T follicular helper cell (primary cell): ENCODE measurements at places on chromosomes 13 and 19.

DNA sequence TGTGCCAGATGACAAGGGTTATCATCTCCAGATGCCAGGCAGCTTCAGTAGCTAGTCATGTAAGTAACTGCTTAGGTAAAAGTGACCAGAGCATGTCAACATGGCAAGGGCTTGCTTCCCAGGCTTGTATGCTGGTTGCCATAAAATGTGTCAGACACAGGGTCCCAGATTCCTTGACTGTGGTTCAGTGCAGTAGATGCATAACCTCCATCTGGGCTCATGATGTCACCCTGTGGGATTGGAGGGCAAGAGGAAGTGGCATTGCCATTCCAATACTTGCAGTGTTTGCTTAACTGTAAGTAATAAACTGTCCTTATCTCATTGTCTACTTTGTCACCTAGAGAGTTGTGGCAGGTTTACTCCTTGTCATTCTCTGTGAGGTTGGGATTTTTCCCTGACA is 226.8 kb downstream of the PCDH17 start:
- DNase-seq: no peak

DNA sequence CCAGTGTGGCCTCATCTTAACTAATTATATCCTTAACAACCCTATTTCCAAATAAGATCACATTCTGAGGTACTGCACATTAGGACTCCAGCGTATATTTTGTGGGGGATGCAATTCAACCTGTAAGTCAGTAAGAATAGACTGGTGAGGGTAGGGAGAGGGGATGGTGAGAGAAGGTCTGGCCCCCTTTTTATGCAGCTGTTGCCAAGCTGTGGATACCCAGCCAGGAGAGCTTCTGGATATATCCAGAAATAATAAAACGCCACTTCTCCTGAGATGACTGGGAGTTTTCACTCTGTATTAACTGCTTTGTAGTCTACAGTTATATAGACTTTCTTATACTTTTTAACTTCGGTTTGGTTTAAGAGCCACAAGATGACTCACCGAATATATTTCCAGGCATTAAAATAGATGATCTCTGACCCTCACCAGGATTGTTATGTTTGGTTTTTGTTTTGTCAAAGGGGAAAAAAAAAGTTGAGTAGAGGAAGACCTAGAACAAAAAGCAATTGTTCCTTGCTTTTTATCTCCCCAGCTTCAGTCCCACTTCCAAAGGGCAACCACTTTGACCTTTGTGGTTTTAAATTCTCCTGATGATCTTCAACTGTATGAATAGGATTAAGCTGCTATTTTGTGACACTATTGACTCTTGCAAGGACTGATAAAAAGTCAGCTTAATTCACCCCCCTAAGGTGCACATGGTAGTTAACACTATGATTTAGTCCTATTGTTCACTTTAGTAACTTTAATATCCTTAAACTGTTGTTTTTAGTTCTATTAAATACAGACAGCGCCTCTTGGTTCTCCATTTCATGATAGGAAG is 3.1 kb upstream of the NEK3 start:
- no peak for DNase-seq

DNA sequence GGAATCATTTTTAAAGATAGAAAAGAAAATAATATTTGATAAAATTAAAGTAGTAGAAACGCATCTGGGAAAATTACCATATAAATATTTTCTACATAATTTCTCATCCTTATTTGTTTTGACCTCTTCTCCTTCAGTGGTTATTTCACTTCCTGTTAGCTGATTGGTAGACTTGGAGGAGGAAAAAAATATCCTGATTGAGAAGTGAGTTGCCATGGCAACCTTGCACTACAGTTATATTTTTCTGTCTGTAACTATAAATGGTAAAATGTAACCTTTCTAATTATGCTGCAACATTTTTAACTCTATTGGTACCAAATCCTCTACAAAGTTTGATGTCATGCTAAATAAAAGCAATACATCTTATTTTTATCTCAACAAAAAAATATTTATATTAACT is 45.2 kb downstream of the SCEL start:
- no peak for DNase-seq

GRCh38 chr13:34076319-34076718 is 258.4 kb downstream of the RFC3 start:
- DNase-seq: no peak

DNA sequence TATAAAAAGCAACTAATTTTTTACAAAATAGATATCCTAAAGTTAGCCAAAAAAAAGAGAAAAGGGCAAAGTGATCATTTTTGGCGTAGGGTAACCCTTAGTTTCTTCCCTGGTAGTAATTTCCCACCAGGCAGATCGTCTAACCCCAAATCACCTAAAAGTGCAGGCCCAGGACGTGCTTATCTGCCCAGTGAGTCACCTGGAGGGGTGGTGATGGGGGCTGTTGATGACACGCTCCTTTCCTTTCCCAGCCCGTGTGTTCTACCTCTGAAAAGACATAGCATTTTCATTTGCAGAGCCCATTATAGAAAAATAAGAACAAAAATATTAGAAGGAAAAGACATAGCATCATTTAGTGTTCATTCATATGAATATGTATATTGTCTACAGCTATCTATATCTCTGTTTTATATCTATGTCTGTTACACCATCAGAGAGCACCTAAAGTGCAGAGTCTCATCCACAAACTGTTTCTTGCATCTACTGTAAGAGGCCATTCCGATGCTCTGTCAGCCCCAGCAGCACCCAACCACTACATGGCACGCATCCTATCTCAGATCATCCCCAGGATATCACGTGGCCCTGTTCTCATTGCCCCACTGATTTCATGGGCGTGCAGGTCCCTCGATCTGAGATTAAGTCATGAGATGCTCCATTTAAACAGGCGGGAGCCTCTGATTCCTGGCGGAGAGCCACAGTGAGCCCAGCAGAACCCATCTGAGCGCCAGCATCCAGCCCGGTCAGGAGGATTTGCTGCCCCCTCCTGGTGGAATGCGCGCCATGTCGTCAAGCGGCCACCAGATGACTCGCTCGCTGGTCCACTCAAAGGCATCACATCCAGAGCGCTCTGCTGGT is 8.5 kb upstream of the LILRB3 start:
- DNase-seq: peak; percentile 76

GRCh38 chr19:39335168-39335548 is 685 bp downstream of the GMFG start:
- DNase-seq: no peak

- DNase-seq: no peak
Measured at GRCh38 chr13:31588893-31589292, 150.4 kb upstream of the RXFP2 start.

- DNase-seq: no peak
Measured at GRCh38 chr19:15971224-15971780, 22.5 kb downstream of the OR10H4 start.

GRCh38 chr13:105343134-105343806 is 1192.2 kb downstream of the EFNB2 start:
- DNase-seq: no peak

DNA sequence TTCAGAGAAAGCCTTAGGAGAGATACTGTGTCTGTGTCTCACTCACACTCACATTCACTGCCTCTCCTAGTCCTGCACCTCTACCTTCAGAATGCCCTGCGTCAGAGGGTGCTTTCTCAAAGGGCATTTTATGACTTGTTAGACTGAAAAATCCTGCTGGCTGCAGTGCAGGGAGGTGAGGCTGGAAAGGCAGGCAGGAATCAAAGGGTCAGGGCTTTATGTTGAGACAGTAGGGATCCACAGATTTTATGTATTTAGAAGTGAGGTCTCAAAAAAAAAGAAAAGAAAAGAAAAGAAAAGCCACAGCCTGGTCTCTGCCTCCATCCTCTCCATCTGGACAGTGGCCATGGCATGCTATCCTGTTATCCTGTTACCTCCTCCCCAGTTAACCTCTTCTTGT is 936.0 kb upstream of the SLC10A2 start:
- no peak for DNase-seq
